ENCODE measurements at places on chromosomes 5 and 9.

GRCh38 chr5:610744-611730 is 1.1 kb upstream of the CEP72 start:
- DNase-seq, result no peak

- DNase-seq, result no peak
These were observed 33.9 kb downstream of the FTMT start for GRCh38 chr5:121885630-121886029.

- DNase-seq, result no peak
These were observed 403.1 kb upstream of the ZNF608 start for GRCh38 chr5:125149527-125149926.

DNA sequence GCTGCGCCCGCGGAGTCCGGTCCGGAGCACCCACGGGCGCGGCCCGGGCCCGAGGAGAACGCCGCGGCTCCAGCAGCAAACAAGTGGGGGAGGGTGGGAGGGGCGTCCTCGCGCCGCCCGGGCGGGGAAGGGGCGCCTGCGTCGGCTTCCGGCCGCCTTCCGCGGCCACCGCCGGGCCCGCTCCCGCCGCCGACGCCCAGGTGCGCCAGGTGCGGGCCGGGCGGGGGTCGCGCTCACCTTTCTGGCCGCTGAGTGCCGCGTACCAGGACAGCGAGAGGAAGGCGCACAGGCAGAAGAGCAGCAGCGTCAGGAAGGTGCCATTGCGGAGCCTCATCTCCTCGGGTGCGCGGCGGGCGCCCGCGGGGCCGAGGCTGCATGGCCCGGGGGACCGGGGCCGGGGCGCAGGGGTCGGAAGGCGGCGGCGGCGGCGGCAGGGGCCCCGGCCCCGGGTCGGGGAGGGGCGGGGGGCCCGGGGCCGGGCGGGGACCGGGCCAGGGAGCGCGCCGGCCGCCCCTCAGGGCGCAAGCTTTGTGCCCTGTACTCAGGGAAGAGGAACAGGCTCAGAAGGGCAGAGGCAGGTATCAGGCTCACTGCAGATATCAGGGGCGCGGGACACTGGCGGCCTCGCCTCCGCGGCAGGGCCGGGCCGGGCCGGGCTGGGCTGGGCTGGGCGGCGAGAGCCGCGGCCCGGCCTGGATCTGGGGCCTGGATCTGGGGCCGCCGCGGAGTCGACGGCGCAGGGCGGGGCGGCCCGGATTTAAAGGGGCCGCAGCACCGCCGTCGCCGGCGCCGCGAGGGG is at the start of gene MGAT4B:
MGAT4B (minus strand) TSS at position 617 of the 799 bp plus-strand sequence; CDS start at position 334, 283 bp downstream.
- DNase-seq, result no peak

- DNase-seq, result no peak
These were observed 56.4 kb downstream of the PFDN1 start for GRCh38 chr5:140246378-140247122.

DNA sequence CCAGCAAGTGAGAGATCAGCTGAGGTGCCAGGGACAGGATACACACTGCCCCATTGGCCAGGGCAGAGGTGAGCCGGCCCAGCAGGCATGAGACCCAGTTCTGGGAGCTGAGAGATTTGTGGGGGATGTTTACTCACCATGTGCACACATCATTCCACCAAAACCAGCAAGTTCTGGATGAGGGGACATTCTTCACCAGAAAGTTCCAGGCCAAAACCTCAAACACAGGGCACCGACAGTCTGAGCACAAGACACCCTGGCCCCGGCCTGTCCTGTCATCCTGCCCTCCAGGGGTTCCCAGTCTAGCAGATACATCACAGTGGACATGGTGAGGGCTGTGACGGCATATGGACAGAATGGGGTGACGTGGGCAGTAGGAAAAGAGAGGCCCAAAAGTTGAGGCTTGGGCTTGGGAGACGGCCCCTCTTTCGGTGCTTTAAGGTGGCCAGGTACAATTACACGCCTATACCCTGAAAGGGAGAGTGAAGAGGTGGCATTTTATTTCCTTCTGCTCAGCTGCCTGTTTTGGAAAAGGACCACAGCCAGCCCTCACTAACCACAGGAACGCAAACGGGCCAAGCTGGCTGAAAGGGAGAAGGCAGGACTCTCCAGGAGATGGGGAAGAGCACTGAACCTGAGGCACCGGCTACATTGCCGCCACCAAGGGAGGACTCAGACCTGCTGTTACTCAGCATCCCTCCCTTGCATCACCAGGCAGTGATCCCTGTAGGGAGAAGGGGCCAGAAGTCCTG is 64.0 kb downstream of the SHB start:
- DNase-seq, result no peak

All from stimulated activated CD8-positive, alpha-beta memory T cell treated with anti-CD3 and anti-CD28 coated beads, Interleukin-15, amount 100 ng/mL, for 48 hours (primary cell).